ENCODE measurements at places on chromosomes 12 and 14.

DNA sequence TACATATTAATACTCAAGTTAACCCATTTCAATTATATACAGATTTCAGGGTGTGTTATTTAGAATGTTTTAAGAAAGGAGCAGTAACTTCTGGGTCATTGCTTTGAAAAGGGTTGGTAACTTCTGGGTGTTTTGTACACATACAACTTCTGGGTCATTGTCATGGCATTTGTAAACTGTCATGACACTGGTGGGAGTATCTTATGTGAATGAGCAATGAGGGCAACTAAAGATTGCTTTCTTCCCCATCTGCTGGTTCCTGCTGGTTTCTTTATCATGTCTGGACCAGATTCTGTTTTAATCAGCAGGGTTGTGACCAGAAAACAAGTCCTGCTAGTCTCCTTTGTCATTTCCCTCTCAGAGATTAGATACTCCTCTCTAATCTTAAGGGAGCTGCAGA is 713.3 kb downstream of the LRFN5 start:
- no peak for DNase-seq

- no peak for DNase-seq
These were observed at the start of gene MFAP5 for GRCh38 chr12:8662593-8662992. MFAP5 (minus strand) TSS chr12:8662826; CDS start chr12:8662104, 722 bp downstream.

- no peak for DNase-seq
These were observed 10.0 kb upstream of the SNRPF start for GRCh38 chr12:95848575-95849388.

DNA sequence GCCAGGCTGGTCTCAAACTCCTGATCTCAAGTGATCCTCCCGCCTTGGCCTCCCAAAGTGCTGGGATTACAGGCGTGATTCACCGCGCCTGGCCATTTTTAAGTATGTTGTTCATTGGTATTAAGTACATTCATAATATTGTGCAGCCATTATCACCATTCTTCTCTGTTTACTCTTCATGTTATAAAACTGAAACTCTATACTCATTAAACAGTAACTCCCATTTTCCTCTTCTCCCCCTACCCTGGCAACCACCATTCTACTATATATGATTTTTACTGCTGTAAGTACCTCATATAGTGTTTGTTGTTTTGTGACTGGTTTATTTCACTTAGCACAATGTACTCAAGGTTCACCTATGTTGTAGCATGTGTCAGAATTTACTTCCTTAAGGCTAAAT is 23.1 kb downstream of the METAP2 start:
- no peak for DNase-seq

GRCh38 chr12:110314308-110314707 is 33.3 kb downstream of the ATP2A2 start:
- DNase-seq, result no peak

DNA sequence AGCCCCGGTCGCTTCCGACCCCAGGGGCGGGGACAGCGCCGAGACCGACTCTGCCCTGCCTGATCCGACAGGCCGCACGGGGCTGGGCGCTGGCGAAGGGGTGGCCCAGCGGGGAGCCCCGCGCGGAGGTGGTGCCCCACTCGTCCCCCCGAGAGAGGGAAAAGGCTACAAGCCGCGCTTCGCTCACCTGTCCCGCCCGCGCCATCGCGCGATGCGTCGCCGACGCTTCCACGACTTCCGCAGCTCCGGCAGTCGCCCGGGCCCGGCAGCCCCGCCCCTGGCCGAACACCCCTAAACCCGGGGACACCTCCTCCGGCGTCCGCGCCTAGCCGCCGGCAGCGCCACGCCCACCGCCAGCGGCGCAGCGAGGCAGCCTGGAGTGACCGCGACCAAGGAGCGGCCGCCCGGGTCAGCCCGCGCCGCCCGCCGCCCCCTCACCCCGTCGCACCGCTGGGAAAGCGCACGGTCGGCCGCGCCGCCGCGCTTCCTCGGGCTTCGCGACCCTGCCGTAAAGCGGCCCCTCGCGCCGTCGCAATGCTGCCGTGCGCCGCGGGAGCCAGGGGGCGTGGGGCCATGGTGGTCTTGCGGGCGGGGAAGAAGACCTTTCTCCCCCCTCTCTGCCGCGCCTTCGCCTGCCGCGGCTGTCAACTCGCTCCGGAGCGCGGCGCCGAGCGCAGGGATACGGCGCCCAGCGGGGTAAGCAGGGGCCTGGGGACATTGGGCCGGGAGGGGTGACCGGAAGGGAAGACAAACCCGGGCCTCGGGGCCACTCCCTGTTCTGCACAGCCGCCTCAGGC is at the start of the genes BAG5 and COA8:
BAG5 (minus strand) TSS at position 229 of the 797 bp plus-strand sequence. CDS start 1,493 bp downstream, outside the sequence.
COA8 (plus strand) TSS at position 532 of the 797 bp plus-strand sequence; CDS start at position 574, 42 bp downstream.
- peak; percentile 73 for DNase-seq

GRCh38 chr12:94952325-94952724 is 51.2 kb downstream of the NDUFA12 start:
- no peak for DNase-seq

GRCh38 chr14:36989806-36990205 is 182.6 kb downstream of the SLC25A21 start:
- no peak for DNase-seq

DNA sequence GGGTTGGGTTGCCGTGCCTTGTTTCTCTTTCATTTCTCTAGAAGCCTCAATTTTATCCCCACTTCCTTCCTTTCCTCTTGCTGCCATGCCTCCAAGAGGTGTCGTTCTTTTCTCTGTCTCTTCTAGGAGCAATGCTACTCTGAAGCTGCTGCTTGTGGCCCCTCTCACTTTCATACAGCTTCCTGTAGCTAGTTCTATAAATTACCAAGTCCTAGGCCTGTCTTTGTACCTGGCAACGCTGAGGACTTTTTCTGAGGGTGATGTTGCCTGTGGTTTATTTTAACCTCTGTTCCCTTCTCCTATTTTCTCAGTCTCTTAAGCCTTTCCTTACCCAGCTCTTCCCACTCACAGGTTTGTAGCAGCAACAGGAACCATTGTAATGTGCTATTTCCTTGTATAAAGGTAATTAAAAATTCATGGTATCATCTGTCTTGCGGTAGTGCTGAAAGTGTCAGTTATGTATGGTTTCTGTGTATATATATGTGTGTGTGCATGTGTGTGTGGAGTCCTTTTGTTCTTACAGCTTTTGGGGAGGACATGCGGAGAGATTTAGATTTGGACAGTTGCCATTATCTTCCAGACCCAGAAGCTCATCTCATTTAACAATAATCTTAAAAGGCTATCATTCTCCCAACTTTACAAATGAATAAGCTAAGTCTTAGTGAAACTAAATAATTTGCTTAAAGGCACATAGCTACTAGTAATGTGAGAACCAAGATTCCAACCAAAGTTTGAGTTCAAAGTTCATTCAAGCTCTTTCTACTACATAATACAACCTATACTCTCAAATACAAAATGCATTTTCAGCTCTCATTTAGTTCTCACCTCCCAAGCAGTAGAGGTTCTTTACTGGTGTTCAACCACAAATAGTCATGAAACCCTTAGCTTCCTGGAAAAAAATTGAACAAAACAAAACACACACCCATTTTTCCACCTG is 43.8 kb downstream of the DDHD1 start:
- peak; percentile 19 for DNase-seq

GRCh38 chr14:51807356-51807755 is 53.1 kb upstream of the GNG2 start:
- DNase-seq, result no peak

DNA sequence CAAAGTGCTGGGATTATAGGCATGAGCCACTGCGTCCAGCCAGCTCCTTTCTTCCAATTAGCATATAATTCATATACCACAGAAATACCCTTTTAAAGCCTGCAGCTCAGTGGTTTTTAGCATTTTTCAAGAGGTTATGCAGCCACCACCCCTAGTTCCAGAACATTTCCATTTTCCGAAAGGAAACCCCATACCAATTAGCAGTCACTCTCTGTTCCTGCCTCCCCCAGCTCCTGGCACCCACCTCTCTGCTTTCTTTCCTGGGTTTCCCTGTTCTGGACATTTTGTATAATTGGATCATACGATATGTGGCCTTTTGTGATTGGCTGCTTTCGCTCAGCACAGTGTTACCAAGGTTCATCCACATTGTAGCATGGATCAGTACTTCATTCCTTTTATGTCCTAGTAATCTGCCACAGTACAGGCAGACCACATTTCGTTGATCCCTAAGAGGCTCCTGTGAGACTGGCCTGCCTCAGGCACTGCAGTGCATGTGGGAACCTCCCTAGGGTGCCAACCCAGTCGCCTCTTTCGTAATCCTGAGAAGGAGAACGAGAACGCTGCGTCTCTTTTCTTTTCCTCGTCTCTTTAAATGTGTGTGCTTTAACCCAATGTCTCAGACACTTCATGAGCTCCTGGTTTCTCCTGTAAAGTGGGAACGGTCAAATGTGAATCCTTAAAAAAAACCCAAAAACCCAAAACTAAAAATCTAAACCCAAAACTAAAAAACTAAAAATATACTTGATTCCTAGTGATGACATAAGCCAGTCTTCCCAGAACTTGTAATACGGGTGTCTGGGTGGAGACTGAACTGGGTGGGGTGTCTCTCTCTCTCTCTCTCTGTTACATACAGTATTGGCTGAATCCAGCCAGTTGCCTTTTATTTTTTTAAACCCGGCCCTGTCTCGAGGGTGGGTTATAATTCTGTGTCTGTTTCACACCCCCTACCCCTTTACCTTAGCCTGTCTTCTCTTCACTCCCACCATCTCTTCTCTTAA is 14.7 kb downstream of the AACS start:
- DNase-seq, result no peak

GRCh38 chr12:69744109-69744508 is 5.4 kb downstream of the RAB3IP start:
- no peak for DNase-seq

- DNase-seq, result no peak
These were observed 622 bp downstream of the TECPR2 start for GRCh38 chr14:102363182-102363943.

DNA sequence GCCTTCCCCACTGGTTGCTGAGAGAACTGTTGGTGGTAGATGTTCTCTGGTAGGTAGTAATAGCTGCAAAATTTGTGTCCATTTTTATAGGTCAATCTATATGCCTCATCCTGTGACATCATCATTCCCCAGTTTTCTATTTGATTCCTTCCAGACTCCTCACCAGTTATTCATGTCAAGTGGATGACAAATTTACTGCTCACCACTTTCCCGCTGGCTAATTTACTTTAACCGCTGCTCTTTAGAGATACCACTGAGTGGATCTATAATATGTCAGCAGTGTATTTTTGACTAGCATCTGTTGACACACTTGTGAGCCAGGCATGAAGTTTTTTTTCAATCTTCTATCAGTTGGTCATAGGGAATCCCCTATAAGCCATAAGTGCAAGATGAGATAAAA is 24.6 kb downstream of the GPR65 start:
- no peak for DNase-seq

- DNase-seq, result no peak
These were observed 1.2 kb upstream of the FBXO33 start for GRCh38 chr14:39433452-39433813.

GRCh38 chr14:102373110-102373509 is 10.4 kb downstream of the TECPR2 start:
- no peak for DNase-seq

DNA sequence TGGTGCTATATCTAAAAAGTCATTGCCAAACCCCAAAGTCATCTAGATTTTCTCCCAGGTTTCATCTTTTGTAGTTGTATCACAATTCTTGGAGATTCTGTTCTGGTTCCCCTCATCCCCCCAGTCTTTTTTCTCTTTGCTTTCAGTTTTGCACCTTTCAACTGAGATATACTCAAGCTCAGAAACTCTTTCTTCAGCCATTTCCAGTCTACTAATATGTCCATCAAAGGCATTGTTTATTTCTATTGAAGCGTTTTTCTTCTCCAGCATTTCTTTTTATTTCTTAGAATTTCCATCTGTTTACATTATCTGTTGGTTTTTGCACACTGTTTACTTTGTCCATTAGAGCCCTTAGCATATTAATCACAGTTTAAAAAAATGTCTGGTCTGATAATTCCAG is 179.5 kb downstream of the NUBPL start:
- DNase-seq, result no peak

GRCh38 chr12:48972213-48972951 is 847 bp upstream of the WNT10B start:
- no peak for DNase-seq

GRCh38 chr12:72102150-72102549 is 163.5 kb downstream of the TPH2 start:
- no peak for DNase-seq

DNA sequence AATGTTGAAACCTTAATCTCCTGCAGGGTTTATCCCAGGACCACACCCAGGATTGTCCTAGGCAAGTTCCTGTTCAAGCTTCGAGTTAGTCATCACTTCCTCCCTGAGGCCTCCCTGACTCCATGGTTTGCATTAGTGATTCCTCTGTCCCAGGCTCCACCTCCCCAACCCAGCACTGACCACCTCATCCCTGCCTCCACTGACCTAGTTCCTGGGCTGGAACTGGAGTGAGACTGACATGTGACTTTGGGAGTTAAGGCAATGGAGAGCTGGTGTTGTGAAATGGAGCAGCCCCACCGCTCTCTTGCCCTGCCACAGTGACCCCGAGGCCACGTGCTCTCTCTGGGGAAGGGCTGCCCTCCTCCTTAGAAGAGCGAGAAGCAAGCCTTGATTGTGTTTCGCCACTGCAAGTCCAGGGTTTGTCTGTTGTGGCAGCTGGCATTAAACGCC is 15.8 kb upstream of the DTX1 start:
- no peak for DNase-seq

DNA sequence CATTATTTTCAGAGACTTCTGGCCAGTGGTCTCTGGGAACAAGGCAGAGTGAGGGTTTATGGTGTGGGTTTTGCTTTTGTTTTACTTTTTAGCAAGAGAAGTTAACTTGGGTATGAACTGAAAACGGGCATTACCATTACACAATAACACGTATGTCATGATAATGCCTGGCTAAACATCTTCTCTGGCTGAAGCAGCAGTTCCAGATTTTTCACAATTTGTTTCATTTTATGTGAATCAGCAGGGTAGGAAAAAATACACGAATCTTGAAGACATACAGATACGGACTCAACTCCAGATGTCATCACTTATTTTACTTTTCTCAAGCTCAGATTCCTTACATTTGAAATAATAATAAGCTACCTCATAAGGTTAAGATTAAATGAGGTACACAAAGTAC is 2.5 kb upstream of the PCNX4 start:
- no peak for DNase-seq

- no peak for DNase-seq
These were observed 19.4 kb upstream of the LIMA1 start for GRCh38 chr12:50302686-50303085.

- no peak for DNase-seq
These were observed 169.5 kb upstream of the RTL1 start for GRCh38 chr14:101072945-101073597.

DNA sequence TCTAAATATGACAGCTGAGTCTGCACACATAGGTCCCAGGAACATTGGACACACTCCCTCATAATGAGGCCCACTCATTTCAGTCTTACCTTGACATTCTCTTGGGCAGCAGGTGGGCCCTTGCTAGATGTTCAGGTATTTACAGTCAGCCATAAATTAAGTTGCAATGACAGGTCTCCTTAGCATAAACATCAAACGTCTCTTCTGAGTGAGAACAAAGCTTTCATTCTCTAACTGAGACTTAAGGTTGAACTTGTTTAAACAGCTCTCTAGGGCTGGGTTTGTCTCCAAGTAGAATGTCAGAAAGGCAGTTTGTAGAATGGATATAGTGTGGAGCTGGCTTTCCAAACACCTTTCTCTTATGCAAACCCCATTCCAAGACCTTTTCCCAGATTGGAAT is 10.3 kb downstream of the ACVR1B start:
- DNase-seq, result no peak

GRCh38 chr14:71142375-71143038 is 235.2 kb downstream of the PCNX1 start:
- DNase-seq, result no peak

Data from activated CD4-positive, CD25-positive, alpha-beta regulatory T cell treated with anti-CD3 and anti-CD28 coated beads, Interleukin-2, amount 50 U/mL, for 16 hours (primary cell).